ENCODE measurements at places on chromosomes 6 and 20. TPM values are rescaled to one million over a fixed set of nuclear protein-coding genes. Genes with fewer than 3 reads are reported as not detected.

Gene OOEP
- total RNA-seq, result not detected

Gene C20orf204
- not detected for total RNA-seq

Gene MAN1A1
- 17.0 TPM for total RNA-seq

Gene CEP250
- 31.4 TPM for total RNA-seq

Gene MAPK13
- total RNA-seq, result 19.1 TPM

Gene APOBEC2
- total RNA-seq, result not detected

All from mesangial cell (primary cell).